Dorsolateral prefrontal cortex (tissue), 122 donors: ENCODE measurements at places on chromosomes 5 and 9. TPM values are rescaled to one million over a fixed set of nuclear protein-coding genes. Genes with fewer than 3 reads are reported as not detected.

IFNK gene
- not detected for total RNA-seq

CCDC152 gene
- total RNA-seq, result 3.3 TPM

LCN15 gene
- total RNA-seq, result 2.1 TPM

B4GALT7 gene
- total RNA-seq, result 35.7 TPM

IRGM gene
- total RNA-seq, result not detected

NRG2 gene
- 11.9 TPM for total RNA-seq
